ENCODE measurements at places on chromosomes 5 and 9.

- DNase-seq, result no peak
These were observed 644 bp downstream of the IER5L start for GRCh38 chr9:129177443-129177790.

DNA sequence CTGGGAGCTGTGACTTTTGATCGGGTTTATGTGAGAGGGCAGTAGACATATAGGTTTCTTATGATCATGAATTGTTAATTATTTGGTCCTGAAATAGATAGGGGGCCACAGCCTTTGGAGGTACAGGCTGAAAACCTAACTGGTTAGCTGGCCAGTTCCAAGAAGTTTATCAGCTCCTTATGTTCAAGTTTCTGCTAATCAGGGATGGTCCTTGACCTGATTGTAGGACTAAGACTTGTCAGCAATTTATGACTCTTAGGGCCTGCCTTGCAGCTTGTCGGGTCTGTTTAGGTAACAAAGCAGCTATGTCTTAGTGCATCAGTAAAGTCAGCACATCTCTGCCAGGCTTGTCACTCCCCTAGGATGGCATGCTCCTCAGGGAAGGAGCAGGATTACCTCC is 151.8 kb upstream of the RUSC2 start:
- DNase-seq, result no peak

GRCh38 chr5:40483316-40483715 is 196.4 kb upstream of the PTGER4 start:
- DNase-seq, result no peak

GRCh38 chr5:114437936-114438335 is 76.1 kb downstream of the KCNN2 start:
- no peak for DNase-seq

DNA sequence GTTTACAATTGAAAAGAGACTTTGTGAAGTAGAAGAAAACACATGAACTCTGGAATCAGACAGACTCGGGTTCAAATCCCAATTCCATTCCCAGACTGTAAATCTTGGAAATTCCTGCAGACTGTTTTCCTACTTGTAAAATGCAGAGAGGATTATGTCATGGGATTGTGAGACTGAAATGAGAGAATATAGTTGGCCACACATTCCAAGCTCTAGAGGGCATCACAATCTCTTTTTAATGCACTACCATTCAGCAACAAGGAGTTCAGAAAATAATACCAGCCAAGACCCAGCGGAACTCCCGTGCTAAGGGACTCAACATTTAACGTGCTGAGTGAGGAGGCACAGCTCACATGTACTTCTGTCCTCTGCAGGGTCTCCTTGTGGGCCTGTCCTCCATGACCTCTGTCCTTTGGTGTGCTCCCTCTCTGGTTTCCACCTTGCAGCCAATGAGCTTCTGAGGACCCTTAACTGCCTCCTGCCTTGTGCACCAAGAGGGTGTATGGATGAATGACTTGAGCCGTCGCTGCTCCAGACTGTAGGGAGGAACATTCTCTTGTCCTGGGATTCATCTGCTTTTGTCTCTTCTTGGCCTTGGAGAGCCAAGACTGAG is 263.5 kb downstream of the NTRK2 start:
- no peak for DNase-seq

- DNase-seq, result no peak
These were observed 4.4 kb downstream of the LCN9 start for GRCh38 chr9:135667463-135668001.

DNA sequence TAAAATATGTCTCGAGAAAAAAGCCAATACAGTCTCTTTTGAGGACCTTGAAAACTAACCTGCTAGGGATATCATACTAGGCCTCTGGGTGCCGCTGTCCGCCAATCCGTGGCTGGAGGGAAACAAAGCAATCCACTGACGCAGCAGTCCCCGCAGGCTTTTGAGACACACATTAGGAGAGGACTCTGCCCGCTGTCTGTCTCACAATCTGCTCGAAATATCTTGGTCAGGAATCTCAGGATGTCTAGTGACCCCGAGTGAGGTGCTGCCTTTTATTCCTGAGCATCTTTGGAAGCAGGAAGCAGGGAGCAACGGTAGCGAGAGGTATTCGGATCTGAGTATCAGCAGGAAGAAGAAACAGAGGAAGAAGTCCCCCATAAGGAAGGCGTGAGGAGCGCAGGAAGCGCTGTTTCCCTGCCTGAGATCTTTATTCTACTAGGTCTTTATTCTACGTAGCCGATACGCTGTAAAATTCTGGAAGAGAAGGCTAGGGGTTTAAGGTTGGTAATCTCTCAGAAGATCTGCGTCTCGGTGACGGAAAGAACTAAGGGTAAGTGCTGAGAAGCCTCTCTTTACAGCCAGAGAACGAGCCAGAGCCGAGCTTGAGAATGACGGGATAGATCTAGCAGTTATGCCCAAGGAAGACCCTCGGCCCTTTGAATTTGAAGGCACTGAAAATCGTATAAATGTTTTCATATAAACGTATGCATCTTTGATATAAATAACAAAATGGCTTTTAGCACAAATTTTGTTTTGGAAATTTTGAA is 4.0 kb upstream of the PCDHGA1 start:
- peak; percentile 72 for DNase-seq

DNA sequence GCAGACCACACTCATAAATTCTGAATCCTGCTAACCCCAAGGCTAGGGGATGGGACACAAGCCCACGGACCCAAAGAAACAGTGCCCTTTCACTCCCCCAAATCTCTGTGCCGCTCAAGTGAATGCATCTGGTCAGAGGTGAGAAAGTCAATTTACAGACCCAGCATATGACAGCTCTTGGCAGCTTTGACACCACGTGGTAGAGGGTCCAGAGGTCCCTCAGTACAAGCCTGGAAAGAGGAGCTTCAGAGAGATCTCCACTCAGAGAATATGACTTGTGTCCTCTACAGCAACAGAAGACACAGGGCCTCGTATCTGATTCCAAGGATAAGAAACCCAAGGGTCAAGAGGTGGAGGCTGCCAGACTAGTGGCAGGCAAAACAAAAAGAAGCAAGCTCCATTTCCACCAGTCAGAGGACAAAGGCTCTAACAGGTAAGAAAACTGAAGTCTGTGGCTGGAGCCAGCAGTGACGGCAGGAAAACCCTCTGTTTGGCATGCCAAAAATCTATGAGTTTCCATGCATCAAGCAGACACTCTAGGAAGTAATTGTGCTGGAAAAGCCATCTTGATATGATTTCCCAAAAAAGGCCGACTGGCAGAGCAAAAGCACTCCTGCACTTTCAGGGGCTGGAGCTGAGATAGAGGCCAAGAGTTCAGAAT is 138.7 kb downstream of the UGCG start:
- no peak for DNase-seq

DNA sequence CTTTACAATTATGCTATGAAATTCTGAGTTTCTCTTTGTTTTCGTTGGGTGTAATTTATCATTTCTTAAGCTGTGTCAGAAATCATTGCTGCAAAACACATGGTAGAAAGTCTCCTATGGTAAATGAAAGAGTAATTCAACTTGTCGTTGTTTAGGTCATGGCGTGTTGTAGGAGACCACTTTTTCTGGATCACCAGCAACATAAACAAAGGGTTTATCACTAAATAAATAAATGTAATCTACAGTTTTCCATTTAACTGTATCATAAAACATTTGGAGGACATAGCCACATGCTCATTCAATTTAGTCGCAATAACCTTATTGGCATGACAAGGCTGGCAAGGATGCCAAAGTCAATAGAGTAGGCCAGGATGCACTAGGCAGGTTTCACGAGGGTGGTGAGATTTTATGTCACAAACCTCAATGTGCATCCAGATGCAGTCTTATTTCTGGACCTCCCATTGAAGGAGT is 154.4 kb upstream of the ERCC6L2 start:
- DNase-seq, result no peak

GRCh38 chr5:140342896-140343295 is 3.5 kb downstream of the HBEGF start:
- no peak for DNase-seq

GRCh38 chr5:14757850-14758249 is 93.3 kb downstream of the OTULIN start:
- DNase-seq, result no peak

GRCh38 chr5:107499237-107499636 is 171.5 kb downstream of the EFNA5 start:
- no peak for DNase-seq

- DNase-seq, result no peak
These were observed 64.4 kb downstream of the ANXA1 start for GRCh38 chr9:73216100-73216499.

DNA sequence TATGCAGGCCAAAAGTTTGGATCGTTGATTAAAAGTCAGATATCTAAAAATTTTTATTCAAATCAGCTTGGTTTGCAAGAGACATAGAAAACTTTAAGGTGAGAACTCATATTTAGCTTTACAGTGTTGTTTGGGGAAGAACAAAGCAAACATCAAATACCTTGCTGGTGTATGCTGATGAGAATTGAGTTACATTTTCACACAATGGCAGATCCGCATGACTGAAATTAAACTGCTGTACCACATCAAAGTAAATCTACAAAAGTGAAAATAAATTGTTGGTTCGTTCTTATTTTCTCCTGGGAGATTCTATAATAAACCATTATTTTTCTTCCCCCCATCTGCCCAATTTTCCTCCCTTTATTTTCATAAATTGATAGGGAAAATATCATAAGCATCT is 198.2 kb upstream of the PCSK5 start:
- DNase-seq, result no peak

DNA sequence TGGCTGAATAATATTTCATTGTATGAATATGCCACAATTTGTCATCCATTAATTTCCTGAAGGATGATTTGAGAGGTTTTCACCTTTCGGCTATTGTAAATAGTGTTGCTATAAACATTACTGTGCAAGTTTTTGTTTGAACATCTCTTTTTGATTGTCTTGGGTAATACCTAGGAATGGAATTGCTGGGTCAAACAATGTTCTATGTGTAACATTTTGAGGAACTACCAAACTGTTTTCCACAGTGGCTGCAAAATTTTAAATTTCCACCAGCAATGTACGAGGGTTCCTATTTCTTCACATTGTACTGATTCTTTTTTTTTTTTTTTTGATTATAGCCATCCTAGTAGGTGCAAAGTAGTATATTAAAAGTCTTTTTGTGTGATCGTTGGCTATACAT is 63.8 kb upstream of the ANKH start:
- no peak for DNase-seq

DNA sequence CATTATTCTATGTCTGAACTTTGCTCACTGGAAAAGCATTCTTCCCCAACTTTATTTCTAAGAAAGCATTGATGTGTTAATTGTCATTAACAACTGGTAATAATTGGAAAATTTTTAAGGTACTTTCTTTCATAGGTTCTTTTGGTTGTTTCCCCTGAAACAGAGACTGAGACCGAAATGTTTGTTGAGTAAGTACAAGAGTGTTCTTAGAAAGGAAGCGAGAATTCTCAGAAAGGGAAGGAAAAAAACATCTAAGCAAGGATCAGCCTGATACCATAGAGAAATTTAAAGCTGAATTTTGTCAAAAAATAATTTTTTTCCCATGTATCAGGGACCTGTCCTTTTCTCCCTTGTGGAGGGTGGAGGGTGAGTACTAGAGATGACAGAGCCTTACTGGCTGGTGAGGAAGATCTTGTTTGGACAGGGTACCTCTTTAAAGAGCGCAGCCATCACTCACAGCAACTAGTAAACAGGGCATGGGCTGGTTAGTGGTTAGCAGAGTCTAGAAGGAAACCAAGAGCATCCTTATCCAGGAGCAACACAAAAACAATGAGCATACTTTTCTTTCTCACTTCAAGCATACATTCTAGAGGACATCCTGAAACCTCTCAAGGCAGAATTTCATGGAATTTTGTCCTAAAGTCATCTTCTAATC is 898.5 kb downstream of the DNAH5 start:
- DNase-seq, result no peak

DNA sequence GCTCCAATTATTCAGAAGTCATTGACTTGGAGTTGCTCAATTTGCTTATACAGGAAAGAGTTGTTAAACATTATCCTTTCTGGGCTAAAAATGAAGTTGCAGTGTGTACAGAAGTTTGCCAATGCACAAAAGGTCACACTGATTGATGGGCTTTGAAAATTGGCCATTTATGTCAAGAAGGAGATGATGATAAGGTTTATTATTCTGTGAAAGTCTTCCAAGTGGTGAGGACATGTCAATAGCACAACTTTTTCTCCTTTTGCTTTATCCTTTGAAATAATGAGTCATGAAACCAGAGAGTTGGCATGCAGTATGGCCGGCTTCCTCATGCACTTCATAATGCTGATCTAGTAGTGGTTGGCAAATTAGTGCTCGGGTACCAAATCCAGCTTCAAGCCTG is 848.5 kb upstream of the WWC1 start:
- no peak for DNase-seq

DNA sequence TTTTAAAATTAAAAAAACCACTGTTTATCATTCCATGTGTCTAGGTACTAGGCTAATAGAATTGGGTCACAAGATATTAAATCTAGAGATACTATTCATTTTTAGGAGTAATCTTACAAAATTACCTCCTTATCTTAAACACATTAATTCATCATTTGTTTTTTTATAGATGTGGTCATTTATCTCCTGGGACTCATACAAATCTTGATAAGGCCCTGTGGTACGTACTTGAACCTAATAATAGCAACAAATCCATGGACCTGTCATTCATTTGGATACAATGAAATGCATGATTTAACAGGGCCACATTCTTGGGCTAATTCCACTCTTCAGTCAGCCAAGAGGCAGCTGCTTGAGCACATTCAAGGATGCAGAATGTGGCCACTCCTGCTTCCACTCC is 66.4 kb upstream of the MARCHF11 start:
- no peak for DNase-seq

DNA sequence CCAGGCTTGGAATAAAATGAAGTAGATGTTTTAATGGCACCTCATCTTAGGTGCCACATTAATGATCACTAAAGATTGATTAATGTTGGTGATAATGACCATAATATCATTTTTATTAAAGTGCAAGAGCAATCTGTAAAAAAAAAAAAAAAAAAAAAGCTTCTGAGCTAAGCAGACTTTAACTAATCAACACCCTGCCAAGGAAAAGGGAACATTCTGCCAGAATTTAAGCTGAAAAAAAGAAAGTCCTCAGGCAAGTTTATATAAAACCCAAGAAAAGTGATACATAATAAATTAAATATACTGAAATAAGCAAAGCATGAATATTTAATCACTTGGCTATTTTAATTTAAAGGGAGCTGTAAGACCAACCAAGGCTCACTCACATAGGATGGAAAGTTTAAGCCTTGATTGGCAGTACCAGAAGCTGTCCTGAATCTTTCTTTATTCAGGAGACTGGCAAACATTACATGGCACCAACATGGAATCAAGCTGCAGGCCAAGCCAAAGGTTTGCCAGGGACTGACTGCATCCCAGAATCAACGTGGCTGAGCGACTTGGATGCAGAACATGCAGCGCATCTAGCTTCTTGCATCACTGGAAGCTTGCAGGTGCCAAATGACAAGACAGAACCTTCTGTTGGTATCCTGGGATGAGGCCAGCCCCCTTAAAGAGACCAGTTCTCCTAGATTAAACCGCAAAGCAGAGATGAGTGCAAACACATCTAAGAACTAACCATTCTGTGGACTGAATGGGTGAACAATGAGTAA is 413.6 kb downstream of the ENC1 start:
- no peak for DNase-seq

- DNase-seq, result no peak
These were observed 75.1 kb downstream of the HSD17B4 start for GRCh38 chr5:119527351-119527750.

- no peak for DNase-seq
These were observed 440.1 kb upstream of the ADAMTS16 start for GRCh38 chr5:4700069-4700468.
